ENCODE measurements at places on chromosomes 12 and 14. TPM values are rescaled to one million over a fixed set of nuclear protein-coding genes. Genes with fewer than 3 reads are reported as not detected.

Gene GPR84
- total RNA-seq, result 1.8 TPM

Gene NXPH4
- 0.82 TPM for total RNA-seq

Gene PTPRO
- not detected for total RNA-seq

Gene FAIM2
- total RNA-seq, result 0.05 TPM

Gene KIF26A
- total RNA-seq, result 0.34 TPM

Gene AP1G2
- total RNA-seq, result 170 TPM

Gene IL22
- total RNA-seq, result not detected

Gene PTPRQ
- total RNA-seq, result not detected

Gene RIN3
- 21.1 TPM for total RNA-seq

Gene GLIPR1L1
- not detected for total RNA-seq

Gene FLRT2
- total RNA-seq, result not detected

Gene WNT5B
- 0.76 TPM for total RNA-seq

Gene AQP2
- total RNA-seq, result not detected

Gene SPTSSA
- total RNA-seq, result 23.2 TPM

Gene LIN7A
- total RNA-seq, result 0.48 TPM

Gene ERP29
- total RNA-seq, result 59.9 TPM

Gene RFLNA
- total RNA-seq, result not detected

DNA sequence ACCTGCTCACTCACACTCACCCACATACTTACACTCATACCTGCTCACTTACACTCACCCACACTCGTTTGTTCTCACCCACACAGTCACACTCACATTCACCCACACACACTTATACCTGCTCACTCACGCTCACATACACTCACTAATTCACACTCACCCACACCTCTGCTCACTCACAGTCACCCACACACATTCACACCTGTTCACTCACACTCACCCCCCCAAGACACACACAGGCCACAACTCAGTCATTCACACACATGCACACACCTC lies 436.2 kb downstream of the BCL11B start:
- DNase-seq, result no peak

GRCh38 chr14:61335049-61335448 lies 13.7 kb downstream of the PRKCH start:
- DNase-seq, result no peak

GRCh38 chr14:69094481-69094880 lies 58.4 kb downstream of the DCAF5 start:
- no peak for DNase-seq

GRCh38 chr12:68175557-68176061 lies 16.1 kb upstream of the IFNG start:
- DNase-seq, result peak; percentile 34

DNA sequence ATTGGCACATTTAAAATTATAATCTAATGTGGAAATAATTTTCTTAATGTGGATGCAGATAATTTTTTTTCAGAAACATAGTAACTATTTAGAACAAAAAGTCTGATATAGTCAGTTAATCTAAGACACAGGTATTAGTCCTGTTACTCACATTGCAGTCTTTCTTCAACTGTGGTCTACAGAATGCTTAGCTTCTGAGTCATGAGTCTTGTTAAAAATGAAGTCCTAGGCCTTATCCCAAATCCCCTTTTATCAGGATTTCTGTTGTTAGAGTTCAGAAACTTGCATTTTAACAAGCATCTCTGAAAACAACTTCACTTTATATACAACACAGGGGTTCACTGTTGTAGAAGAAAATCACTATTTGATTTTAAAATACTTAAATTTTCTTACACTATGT lies 112.2 kb downstream of the SLC16A7 start:
- DNase-seq, result no peak

DNA sequence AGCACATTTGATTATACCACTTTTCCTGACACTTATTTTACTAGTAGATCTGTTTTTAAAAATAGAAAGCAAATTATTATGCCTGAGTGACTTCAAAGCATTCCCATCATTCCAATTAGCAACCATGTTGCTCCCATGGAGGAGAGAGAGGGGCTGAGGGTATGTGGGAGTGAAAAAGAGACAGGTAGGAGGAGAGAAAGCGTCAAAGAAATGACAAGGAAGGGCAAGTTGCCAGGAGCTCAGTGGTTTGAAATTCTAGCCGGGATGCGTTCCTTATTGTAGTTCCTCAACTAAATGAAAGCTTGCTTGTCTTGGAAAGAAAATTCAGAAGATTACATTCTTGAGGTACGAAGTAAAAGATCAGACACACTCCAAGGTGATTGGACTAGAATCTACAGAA lies 92.4 kb upstream of the PKP2 start:
- DNase-seq, result no peak

GRCh38 chr14:62102349-62102725 lies 340.1 kb downstream of the SNAPC1 start:
- DNase-seq, result no peak

- DNase-seq, result no peak
Observed at GRCh38 chr12:89461190-89461589, 63.4 kb downstream of the GALNT4 start.

- DNase-seq, result no peak
Observed at GRCh38 chr12:131044760-131045381, 91.2 kb downstream of the ADGRD1 start.

- DNase-seq, result no peak
Observed at GRCh38 chr14:23910101-23910875, 43.3 kb upstream of the DHRS4 start.

- peak; percentile 22 for DNase-seq
Observed at GRCh38 chr12:5745251-5745888, 199.7 kb downstream of the ANO2 start.

GRCh38 chr12:25743679-25744215 lies 190.7 kb upstream of the LMNTD1 start:
- no peak for DNase-seq

DNA sequence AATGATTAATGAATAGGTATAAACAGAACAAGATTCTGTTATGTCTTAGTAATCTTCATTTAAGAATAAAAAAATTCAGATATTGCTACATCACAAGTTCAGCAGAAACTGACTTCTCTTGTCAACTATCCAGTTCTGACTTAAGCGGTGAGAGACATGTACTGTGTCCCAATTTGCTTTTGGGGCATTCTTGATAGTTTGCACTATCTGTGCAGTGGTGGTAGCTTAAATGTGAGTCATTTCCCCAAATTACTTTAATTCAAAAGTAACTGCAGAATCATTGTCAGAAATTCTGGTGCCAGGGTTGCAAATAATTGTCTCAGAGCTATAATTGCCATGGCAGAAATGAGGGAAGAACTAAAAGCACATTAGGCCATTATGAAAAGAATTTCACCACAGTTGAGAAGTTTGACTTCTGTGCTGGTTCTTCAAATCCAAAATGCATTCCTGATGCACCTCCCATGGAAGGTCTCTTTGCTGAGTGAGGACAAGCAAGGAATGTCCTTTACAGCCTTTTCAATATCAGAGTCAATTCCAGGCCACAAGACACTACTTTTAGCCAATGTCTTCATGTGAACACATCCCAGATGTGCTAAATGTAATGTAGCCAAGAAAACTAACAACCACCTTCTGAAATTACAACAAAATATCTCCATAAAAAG lies 304.7 kb downstream of the SSPN start:
- DNase-seq, result no peak

- no peak for DNase-seq
Observed at GRCh38 chr14:103084021-103084919, at the start of gene LBHD2. Gene LBHD2, plus strand, starts transcription at chr14:103084210. Its CDS starts 1,803 bp downstream, at chr14:103086013.

GRCh38 chr12:7907009-7907408 lies 29.0 kb downstream of the SLC2A3 start:
- no peak for DNase-seq

DNA sequence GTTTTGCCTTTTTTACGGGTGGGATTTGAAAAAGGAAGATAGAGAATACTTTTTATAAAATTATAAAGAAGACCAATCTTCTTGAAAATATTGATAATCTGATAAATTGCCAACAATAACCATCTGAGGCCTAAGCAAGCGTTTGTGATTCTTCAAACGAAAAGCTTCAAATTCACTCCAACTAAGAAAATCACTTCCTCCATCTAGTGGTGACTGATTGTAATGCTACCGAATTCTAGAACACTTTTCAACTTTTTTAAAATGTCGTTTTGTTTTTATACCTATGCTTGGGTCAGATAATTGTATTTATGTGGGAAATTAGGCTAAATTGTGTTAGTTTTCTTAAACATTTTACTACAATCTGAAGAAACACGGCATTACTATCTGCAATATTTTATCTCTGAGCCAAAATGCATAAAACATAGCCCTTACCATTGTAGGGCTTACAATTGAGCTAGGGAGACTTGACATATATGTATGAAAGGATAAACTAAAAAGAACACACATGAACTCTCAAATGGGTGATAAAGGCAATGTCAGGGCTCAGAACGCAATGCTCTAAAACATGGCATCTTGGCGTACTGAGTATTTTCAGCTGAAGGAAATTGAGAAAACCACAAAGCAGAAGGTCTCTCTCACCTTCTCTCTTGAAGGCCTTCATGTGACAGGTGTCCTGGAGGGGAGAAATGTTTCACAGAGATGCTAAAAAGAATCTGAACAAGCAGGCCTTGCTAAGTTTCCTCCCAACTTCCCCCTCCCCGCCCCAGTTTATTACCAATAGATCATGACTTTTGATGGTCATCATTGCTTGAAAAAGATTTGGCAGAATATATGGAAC lies 36.8 kb upstream of the G2E3 start:
- no peak for DNase-seq

DNA sequence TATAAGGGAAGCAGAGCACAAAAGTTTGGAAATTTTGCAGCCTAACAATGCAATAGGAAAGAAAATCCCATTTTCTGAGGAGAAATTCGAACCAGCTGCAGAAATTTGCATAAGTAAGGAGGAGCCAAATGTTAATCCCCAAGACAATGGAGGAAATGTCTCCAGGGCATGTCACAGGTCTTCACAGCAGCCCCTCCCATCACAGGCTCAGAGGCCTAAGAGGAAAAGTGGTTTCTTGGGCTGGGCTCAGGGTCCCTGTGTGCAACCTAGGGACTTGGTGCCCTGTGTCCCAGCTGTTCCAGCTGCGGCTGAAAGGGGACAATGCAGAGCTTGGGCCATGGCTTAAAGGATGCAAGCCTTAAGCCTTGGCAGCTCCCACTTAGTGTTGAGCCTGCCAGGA lies 190.0 kb downstream of the MDGA2 start:
- DNase-seq, result no peak

DNA sequence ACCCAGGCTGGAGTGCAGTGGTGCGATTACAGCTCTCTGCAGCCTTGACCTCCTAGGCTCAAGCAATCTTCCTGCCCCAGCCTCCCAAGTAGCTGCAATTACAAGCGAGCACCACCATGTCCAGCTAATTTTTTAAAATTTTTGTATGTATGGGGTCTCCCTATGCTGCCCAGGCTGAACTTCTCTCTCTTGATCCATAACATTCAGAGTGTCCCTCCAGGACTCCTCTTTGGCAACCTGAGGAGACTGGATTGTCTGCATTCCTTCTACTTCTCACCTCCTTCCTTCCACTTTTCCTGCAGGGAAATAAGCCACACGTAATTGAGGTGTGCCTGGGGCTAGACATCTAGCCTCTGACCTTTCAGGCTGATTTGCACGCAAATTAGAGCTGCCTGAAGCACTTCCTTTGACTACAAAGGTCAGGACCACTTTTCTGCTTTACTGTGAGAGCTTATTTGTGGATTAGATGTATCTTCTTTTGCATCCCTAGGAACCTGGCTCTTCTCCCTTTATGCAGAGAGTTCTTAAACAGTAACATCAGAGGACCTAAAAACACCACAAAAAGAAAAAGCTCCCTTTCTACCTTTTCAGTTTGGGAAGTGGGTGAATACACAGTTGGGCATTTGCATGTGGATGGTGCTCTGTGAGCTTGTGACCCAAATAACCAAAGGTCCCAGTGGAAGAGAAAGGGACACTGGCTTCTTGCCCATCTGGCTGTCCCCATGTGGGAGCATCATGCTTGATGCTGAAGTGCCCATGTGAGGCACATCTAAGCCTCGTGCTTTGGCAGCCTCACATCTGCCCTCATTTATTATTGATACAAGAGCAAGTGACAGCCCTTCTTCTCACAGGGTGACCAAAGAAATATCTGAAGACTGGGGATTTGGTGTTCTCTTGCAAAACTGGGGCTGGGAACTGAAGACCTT lies 33.5 kb downstream of the PYGL start:
- DNase-seq, result no peak

DNA sequence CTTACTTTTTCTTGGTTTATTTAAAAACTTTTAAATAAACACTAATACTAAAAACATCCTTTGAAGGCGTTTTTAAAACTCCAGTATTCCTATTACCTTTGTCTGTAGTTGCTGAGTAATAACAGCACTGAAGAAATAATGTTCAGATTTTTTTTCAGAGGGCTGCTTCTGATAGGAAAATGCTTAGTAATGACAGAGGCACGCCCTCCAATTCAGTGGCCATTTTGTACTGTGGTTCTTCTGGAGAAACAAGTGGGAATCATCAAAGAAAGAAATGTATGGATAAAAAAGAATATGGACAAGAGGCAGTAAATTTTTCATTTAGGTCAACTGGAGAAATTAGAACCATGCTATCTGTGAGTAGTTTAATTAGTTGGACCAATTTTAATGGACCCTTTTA lies 13.6 kb downstream of the VEZT start:
- no peak for DNase-seq

- DNase-seq, result no peak
Observed at GRCh38 chr12:92337128-92337527, 191.5 kb upstream of the BTG1 start.

DNA sequence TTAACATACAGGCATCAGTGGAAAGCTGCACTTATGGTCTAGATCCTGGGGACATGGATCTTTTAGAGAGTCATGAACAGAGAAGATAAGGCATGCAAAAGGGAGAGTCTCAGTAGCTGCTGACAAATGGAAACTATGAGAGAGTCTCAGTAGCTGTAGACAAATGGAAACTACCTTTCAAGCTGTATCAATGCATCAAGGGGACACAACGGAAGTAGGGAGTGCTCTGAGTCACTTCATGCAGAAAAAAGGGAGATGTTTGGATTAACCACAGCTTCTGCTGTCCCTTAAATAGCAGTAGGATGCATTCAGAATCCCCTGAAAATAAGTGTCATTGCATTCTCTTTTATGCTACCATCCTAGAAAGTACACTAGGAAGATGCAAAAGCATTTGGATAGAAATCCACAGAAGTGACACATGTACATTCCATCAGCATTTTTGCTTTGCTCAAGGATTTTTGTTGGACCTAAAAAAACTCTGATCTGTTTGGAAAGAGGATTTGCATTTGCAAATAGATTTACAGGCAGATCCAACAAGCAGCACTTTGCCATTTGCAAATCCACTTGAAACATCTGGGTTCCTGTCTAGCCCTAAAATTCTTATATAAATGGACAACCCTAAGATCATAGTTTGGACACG lies 227.5 kb upstream of the LMO3 start:
- no peak for DNase-seq

- DNase-seq, result no peak
Observed at GRCh38 chr12:98758331-98758730, 113.2 kb downstream of the APAF1 start.
